ENCODE measurements at places on chromosomes 4 and X.
A peak's percentile ranks its signal among the peaks of the same experiment; 100 is the strongest.

DNA sequence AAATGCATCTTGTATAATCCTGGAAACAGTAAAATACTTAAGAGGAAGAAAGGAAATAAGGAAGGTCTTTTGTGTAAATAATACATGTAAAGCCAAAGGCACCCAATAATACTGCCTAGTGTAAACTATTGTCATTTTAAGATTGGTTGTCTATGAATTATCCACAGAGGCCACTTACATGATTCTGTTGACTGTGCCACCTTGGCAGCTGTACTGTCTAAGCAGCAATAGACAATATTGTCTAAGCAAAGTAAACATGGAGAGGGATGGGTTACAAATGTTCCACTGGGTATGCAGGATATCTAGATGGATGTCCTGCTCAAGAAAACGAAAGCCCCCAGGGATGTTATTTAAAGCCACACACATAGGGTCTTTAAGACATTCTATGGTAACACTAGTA, 19.4 kb downstream of the BEND4 start:
- DNase-seq = no peak

- DNase-seq = no peak
These were observed 173.2 kb upstream of the TBL1X start for GRCh38 chrX:9291629-9292028.

DNA sequence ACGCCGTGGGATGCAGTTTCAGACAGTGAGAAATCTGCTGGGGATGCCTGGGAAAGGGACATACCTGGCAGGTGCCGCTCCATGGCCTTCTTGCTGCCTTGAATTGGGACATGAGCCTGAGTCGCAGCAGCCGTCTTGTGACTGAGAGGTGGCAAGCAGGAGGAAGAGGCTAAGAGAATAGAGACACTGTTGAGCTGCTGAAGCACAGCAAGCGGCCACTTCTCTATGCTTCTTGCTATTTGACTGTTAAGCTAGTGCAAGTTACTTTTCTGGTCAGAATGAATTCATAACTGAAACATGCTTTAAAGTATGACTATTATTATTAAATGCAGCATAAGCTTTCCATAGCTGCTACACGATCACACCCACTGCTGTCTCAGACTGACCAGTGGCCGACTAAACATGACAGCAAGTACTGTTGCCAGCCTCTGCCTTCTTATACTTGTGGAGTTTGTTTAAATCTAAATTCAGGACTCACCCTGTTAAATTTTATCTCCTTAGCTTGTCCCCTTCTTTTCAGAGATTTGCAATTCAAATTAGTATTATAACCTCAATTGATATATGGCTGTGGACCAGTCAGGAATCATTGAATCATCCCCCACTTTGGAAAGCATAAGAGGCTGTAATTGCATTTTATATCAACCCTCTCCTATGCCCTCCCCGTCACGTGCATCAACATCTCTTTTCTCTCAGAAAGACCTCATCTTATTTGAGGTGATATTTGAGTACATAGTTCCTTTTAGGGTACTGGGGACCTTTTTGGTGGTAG, 24.8 kb upstream of the ACSL1 start:
- DNase-seq = no peak

DNA sequence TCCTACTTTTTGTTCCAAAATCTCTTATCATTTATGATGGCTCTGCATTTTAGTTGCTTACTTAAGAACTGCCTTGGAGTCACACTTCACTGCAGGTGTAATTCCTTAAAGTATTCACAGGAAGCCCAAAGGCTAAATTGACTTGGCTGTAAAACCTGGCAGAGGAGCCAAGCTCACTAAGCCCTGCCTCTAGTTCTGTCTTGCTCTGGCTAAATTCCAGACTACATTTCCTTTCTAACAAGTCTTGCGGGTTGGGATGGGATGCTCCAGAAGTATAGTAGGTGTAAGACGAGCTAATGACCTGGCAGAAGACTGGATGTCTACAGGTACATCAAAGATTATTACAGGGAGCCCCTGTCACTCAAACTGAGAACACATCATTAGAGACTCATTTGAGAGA, 924.0 kb upstream of the INTU start:
- DNase-seq = no peak

DNA sequence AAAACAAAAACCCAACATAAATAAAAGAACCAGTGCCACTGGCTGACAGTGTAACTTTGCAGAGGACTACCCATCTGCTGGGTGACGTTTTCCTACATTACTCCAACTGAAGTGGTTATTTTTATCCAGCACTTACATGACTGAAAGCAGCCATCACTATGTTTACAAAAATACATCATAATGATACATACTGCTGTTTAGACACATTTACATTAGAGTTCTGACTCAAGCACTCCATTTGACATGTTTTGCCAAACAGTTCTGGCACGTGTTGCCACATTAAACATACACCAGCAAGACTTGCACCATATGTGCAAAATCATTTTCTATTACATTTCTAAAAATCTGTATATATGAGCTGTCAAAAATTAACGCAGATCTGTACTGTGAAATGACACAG, 39.6 kb downstream of the BEND4 start:
- DNase-seq = no peak

DNA sequence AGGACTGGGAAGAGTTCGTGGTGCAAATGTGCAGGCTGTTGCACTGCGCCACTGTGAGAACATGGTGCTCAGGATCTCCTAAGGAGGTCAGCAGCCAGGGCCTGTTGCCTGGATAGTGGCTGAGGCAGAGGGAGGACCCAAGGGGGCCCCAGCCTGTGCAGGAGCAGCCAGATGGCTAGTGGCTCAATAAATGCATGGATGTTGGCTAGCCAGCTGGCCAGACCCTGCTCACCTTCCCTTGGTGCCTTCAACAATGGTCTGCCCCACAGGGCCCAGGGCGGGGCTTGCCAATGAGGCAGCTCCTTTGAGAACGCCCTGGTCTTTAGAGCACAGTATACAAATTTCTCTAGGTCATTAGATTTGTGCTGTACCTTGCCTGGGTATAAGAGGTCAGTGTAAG, 67.4 kb downstream of the TNIP2 start:
- DNase-seq = no peak

DNA sequence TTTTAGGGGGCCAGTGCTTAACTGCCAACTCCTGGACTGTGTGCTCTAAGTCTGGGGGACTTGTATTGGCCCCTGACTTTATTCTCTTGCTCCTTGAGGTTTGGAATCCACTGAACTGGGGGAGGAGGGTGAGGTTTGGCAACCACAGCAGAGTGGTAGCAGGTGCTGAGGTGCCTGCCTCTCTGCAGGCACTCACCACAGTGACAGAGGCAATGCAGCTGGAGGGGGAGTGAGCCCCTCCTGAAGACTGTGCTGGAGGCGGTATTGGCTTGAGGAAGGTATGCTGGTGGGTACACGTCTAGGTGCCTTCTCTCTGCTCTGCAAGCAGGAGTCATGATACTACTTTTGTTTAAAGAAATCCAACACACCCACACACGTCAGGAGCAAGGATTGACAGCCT, 24.6 kb downstream of the CFAP299 start:
- no peak for DNase-seq

GRCh38 chr4:74331252-74331651, 23.0 kb downstream of the EPGN start:
- no peak for DNase-seq

GRCh38 chrX:72461766-72462165, 110.9 kb downstream of the HDAC8 start:
- DNase-seq = no peak

GRCh38 chrX:37818031-37818430, 29.3 kb downstream of the DYNLT3 start:
- DNase-seq = no peak

DNA sequence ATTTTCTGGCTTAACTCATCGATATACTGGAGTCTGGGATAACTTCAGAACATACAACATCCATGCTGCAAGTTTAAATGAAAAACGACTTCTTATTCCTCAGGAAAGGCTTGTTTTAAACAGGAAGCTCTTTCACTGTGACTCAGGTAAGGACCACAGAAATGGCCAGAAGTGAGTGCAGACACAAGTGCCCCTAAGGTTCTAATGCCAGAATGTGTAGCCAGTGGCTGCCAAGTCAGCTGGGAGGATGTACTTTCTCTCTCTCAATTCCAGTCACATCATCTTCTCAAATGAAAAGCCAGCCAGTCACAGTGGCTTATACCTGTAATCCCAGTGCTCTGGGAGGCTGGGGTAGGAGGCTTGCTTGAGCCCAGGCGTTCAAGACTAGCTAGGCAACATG, 144.6 kb downstream of the SH3KBP1 start:
- DNase-seq = no peak

DNA sequence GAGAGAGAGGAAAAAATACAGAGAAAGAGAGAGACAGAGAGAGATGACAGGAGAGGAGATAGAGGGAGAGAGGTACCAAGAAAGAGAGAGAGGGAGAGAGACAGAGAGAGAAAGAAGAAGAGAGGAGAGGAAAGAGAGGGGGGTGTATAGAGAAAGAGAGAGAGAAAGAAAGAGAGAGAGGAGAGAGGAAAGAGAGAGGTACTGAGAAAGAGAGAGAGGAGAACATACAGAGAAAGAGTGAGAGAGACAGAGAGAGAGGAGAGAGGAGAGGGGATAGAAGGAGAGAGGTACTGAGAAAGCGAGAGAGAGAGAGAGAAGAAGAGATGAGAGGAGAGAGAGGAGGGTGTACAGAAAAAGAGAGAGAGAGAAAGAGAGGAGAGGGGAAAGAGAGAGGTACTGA, 269.4 kb downstream of the CRLF2 start:
- no peak for DNase-seq

- no peak for DNase-seq
These were observed 213.7 kb upstream of the PPARGC1A start for GRCh38 chr4:24103434-24104157.

DNA sequence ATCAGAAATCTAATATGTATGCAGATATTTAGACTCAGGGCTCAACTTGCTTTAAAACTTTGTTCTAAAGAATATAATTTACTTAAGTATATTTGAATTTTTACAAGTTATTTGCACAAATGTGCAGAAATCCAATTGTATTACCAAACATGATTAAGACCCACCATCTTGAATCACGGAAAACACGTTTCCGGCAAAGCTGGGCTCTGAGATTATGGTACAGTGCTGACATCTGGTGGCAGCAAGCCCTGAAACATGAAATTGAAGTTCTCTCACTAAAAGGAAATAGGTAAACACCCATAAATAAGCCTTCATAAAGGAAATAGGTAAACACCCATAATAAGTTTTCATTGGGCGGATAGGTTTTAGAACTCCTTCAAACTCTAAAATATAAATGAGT, 98.3 kb upstream of the MAOA start:
- DNase-seq = peak; percentile 34

DNA sequence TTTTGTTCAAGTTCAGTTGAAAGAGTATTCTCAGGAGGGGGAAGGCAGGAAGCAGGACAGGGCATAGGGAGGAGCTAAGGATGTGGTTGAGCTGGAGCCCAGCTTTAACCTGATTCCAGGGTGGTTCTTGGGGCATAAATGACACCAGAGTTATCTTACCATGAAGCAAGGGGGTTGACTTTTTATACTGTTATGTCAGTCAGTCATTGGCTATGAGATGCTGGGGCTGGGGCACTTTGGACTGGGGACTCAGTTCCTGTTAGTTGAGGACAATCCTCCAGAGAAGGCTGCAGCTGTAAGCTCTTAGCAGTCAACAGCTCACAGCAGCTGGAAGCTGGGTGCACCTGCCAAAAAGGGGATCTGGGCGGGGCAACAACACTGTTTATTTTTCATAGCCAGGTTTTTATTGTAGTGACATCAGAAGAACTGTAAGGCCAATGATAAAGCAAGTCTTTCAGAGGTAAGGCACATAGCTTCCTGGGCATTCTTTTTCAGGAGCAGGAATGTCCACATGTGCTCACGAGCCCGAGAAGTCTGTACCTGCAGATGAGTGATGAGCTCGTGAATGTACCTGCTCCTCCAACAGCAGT, 78.5 kb downstream of the MID1IP1 start:
- no peak for DNase-seq

GRCh38 chr4:123661080-123661737, 264.6 kb downstream of the SPRY1 start:
- DNase-seq = no peak

- DNase-seq = no peak
These were observed 85.1 kb downstream of the PDLIM5 start for GRCh38 chr4:94536649-94537469.

DNA sequence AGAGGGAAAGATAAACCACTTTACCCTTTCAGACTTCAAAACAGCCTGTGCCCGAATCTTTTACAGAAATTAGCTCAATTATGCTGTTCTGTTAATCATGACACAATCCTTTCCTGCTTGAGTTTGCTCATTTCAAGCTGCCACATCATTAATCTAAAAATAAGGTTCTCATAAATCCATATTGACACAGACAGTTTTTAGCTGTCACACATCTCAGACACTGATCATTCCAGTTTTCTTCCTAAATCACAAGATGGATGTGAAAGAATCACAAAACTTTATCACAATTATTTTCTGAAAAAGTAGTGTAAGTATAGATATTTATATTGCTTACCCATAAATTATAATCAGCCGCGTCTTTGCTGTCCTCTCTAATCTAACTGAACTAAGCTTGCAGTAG, 27.9 kb upstream of the AMELX start:
- DNase-seq = no peak

GRCh38 chr4:180356766-180357165, 1886.4 kb upstream of the TENM3 start:
- DNase-seq = no peak

Data from putamen (tissue), 1 donor.